ENCODE measurements at places on chromosomes 3 and 15.

- no peak for DNase-seq
Observed at GRCh38 chr3:157467200-157467599, 30.6 kb downstream of the PTX3 start.

DNA sequence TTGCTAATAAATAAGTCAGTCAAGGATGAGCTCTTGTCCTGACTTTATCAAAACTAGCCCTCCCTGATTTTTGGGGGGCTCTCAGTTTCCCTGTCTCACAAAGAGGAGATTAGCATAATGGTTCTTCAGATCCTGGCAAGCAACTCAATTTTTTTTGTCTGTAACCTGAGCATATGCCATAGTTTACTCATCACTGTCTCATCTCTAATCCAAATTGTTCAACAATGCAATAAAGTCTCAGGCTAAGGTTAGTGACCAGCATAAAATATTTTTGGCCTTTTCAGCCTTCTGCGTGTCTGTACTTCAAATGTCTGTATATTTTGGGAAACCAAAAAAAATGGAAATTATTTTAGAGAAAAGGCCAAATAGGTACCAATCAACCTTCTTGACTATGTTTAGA lies 465.6 kb upstream of the TPRG1 start:
- no peak for DNase-seq

DNA sequence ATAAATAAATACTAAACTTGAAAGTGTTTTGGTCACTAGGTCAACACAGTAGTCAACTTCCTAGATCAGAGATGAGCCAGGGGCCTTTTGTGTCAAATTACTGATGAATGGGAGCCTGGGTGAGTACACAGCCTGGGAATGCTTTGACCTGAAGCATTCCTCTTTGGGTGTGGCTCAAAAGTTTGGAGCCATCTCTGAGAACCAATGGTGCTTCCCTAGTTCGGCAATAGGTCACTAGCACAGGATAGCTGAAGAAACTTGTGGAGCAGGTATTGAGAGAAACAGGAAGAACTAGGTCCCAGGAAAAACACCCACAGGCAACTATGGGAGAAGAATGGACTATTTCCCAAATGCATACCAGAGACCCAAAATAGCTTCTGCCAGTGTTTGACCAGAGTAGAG lies 56.6 kb upstream of the PLXND1 start:
- DNase-seq, result no peak

DNA sequence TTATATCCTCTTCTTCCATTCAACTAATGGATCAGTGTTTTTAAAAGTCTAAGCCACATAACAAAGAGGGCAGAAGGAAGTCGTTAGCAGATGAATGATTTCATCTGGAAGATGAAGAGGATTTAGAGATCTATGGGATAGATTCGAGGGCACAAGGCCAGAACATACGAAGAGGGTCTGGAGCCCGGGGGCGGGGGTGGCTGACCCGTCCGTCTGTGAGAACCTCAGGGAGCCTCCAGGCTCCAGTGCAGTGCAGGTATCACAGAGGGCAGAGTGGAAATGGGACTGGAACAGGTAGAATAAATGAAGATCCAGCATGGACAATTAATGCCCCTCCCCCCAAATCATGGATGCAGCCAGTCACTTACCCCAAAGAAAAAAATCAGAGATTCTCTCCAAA lies 1.5 kb upstream of the GOLGA8B start:
- DNase-seq, result no peak

DNA sequence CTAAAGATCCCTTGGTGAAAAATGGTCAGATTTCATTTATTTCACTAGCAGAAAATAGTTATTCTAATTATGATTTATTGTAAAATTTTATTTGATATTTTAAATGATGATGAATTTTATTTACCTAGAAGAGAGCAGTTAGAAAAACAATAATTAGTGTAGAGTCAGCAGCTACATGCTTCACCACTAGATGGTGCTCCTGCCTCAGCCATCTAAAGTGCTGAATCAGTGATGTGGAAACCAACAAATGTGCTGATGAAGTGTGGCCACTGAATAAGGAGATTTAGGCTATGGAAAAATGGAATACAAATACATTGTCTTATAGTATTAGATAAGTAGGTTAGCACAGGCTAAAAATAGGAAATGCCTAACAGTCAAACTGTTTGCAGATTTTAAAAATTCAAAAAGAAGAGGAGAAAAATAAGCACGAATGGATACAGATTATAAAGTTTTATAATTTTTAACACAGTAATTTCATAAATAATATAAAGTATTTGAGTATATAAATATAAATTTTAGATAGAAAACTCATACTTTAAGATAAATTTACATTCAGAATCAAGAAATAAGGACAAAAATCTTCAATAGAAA lies 109.8 kb downstream of the PPP2R3A start:
- DNase-seq, result peak; percentile 77

GRCh38 chr3:18297126-18297525 lies 128.0 kb downstream of the SATB1 start:
- DNase-seq, result no peak

All from Kasumi-1 (cell line).